ENCODE measurements at places on chromosomes 6 and 20. TPM values are rescaled to one million over a fixed set of nuclear protein-coding genes. Genes with fewer than 3 reads are reported as not detected.

The PLCB1 gene
- total RNA-seq: 8.6 TPM

- H3K27me3 ChIP-seq: peaks cover 9% of the 10 kb centered on the region
- no peaks in the 10 kb centered on the region for H3K36me3 ChIP-seq
- no peaks in the 10 kb centered on the region for H3K4me1 ChIP-seq
- DNase-seq: no peak
These were observed 17.7 kb upstream of the MYB start for GRCh38 chr6:135163440-135163738.

GRCh38 chr6:154367336-154367735 is 10.7 kb upstream of the IPCEF1 start:
- no peak for DNase-seq
- no peak overlapping the region for H3K4me3 ChIP-seq

GRCh38 chr6:113120582-113121285 is 736.4 kb upstream of the MARCKS start:
- no peaks in the 10 kb centered on the region for H3K36me3 ChIP-seq
- H3K27me3 ChIP-seq: no peaks in the 10 kb centered on the region
- peak overlapping the region; percentile 15 for H3K27ac ChIP-seq
- H3K4me3 ChIP-seq: no peak overlapping the region

- H3K27me3 ChIP-seq: no peaks in the 10 kb centered on the region
- no peak overlapping the region for H3K4me3 ChIP-seq
- H3K4me1 ChIP-seq: peaks cover 6% of the 10 kb centered on the region
- DNase-seq: peak; percentile 15
- H3K27ac ChIP-seq: no peak overlapping the region
- H3K36me3 ChIP-seq: no peaks in the 10 kb centered on the region
These were observed 65.0 kb upstream of the XRN2 start for GRCh38 chr20:21237956-21238799.

DNA sequence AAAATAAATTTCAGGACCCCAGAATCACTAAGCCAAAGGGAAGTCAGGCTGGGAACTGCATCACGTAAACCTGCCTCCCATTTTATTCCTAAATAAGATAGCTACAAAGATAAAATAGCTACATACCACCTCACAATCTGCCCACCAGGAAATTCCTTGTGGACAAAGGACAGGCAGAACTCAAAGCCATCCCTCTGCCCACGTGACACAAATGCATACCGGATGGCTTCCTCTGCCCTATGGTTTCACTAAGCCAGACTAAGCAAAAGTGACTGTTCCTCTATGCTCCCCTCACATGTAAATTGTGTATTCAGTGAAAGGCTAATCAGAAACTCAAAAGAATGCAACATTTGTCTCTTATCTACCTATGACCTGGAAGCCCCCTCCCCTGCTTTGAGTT is 15.0 kb downstream of the MBOAT1 start:
- no peak for DNase-seq
- H3K4me3 ChIP-seq: no peak overlapping the region
- no peaks in the 10 kb centered on the region for H3K27me3 ChIP-seq
